ENCODE measurements at places on chromosomes 5 and 9.

DNA sequence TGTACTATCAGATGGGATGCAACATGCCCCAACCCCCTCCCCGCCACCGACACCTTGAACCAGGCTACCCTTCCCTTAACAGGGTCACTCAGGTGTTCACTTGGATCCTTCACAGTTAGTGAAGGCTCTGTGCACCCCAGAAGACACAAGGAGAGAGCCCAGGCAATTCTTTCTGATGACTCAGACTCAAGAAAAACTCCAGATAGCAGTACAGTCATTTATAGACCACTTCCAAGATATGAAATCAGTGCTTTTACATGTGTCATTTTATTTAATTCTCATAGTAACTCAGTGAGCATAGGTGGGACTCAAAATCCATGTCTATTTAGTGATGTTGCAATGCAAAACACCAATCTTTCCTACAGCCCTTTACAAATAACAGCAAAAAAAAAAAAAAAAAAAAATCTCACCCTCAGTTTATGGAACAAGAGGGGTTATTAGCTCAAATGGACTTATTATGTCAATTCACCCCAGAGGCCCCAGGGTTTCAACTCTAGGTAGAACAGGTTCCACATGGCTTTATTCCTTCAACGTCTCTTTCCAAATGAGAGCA is 71.9 kb downstream of the FOXD1 start:
- DNase-seq = no peak

DNA sequence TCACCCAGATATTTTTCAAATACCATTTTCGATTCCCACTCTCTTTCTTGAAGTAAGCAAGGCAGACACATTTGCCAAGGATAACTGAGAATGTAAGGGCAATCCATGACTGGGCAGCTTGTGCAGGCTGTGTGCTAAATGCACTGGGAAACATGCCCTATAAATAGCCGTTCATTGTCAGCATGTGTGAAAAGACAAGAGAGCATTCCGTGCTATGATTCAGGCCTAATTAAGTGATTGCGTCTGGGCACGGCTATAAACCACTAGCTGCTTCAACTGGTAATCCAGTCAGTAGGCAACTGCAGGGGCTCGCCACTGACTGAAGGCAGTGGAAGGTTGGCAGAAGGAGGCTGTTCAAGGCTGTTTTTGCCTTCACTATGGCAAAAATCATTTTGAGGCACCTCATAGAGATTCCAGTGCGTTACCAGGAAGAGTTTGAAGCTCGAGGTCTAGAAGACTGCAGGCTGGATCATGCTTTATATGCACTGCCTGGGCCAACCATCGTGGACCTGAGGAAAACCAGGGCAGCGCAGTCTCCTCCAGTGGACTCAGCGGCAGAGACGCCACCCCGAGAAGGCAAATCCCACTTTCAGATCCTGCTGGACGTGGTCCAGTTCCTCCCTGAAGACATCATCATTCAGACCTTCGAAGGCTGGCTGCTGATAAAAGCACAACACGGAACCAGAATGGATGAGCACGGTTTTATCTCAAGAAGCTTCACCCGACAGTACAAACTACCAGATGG is at the start of gene HSPB3:
HSPB3 (plus strand) TSS at position 287 of the 745 bp plus-strand sequence; CDS start at position 378, 91 bp downstream.
- no peak for DNase-seq

DNA sequence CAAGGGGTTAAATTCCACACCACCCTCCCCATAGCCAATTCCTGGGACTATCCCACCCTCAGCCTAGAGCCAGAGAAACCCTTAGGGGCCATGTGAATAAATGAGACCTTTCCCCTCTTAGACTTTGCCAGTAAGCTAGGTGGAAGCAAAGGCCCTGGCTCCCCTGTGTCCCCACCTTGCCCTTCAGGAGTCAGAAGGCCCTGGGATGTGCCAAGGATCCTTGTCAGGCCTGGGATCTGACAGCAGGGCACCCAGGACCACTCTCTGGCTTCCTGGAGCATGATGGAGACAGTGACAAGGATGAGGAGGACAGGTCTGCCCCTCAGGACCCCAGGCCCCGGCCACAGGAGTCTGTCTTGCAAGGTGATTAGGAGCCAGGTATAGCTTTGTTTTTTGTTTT is 125.0 kb upstream of the HAND1 start:
- no peak for DNase-seq

DNA sequence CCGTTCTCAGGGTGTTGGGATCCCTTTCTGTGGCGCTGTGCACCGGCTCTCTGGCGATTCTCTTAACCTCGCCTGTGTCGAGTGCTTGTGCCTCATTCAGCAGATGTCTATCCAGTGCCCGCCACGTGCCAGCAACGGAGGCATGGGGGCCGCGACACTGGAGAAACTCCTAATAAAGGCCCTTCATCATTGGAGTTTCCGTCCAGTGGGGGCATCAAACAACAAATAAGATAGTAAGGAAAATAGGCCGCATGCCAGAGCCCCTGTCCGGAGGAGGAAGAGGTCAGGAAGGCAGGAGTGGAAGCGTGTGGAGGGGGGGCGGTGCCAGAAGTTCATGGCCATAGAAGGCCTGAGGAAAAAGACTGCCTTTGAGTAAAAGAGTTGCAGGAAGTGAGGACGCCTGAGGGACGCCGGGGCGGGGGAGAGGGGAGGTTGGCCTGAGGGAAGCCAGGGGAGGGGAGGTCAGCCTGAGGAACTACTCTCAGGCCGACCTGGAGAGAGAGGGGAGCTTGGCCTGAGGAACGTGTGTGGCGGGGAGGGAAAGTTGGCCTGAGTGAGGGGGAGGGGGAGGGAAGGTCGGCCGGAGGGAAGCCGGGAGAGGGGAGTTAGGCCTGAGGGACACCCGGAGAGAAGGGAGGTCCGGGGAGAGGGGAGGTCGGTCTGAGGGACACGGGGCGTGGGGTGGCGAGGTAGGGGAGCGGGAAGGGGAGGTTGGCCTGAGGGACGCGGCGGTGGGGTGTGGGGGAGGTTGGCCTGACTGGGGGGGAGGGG is 82.2 kb downstream of the CACNA1B start:
- no peak for DNase-seq

DNA sequence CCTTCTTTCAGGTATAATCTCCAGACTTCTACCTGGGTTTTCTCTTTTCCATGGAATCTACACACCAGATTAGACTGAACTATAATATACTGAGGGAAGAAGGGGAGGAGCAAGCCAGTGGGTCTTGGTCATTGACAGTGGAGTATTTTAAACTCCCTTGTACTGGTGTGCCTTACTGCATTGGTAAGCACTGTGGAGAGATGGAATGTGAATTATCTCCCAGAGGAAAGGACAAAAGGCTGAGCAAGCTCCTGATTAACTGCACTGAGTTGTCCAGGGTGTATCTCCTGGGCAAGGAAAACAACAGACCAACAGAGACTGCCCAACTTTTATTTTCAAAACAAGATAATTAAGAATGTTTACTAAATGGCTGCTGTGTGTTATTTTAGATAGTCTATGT is 29.8 kb upstream of the SLCO6A1 start:
- no peak for DNase-seq

- DNase-seq = no peak
Measured at GRCh38 chr5:170497311-170498038, 6.3 kb upstream of the KCNIP1 start.

DNA sequence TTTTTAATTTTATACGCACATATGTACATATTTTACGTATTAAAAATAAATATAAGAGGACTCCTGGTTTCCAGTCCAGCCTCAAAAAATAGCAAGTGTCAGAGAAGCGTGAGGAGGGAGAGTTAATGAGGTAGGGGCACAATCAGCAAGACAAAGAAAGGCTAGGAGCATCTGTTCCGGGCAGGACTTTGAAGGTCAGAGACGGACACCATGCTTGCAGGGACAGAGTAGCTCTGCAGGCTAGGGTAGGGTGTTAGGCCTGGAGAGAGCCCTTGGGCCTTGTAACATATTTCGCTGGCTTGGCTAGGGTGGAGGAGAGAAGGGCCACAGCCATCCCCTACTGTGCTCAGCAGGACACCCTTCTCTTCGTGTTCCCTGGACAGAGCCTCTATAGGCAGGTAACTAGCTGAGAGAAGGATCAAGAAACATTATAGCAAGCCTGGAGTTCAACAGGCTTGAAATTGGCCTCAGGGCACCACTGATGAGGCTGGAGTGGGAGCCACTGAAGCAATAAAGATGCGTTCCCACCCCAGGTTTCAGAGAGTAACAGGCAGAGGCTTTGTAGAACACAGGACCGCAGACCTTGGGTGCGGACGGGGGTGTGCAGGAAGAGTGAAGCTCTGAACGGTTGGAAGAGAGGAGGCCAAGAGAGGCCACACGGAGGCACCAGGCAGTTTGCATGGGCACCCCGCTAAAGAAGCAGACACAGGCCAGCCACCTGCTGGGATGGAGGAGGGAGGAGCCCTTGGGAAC is 9.7 kb upstream of the IPPK start:
- DNase-seq = no peak

GRCh38 chr5:144468571-144468970 is 297.9 kb downstream of the KCTD16 start:
- no peak for DNase-seq

- DNase-seq = no peak
Measured at GRCh38 chr9:36623280-36623679, 50.6 kb downstream of the MELK start.

GRCh38 chr5:73716284-73716808 is 90.3 kb downstream of the ARHGEF28 start:
- DNase-seq = no peak

DNA sequence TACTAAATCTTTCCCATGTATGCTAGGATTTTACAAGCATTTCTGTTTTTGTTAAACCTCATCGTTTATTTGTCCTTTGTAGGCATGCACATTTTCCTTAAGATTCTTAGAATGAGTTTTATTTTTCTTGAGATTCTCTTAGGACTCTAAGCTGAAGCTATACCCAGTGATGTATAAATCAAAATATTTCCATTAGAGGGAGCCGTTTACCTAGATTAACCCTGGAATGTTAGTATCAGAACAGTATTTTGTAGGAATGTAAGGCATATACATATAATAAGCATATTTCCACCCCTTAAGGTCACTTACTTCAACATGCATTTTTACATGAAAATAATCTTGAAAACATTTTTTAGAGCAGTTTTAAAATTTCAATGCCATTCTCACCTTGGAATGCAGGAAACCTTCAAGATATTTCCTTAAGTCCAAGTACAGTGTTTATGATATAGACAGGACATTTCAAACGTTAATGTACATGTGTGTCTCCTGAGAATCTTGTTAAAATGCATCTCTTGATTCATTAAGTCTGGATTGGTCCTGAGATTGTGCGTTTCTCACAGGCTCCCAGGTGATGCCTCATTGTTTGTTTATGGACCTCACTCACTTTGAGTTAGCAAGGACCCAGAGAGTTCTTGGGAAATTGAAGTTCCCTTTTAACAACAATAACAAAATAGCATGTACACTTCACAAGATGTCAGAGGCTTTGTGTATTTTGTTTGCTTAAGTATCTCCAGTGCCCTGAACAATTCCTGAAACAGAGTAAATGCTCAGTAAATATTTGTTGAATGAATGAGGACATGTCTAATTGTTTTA is 34.9 kb upstream of the FCHO2 start:
- DNase-seq = no peak

DNA sequence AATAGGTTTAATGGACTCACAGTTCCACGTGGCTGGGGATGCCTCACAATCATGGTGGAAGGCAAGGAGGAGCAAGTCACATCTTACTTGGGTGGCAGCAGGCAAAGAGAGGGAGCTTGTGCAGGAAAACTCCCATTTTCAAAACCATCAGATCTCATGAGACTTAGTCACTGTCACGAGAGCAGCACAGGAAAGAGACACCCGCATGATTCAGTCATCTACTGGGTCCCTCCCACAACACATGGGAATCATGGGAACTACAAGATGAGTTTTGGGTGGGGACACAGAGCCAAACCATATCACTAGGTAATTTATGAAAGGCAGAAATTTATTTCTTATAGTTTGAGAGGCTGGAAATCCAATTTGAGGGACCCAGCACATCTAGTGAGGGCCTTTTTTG is 40.0 kb downstream of the MTREX start:
- DNase-seq = no peak

DNA sequence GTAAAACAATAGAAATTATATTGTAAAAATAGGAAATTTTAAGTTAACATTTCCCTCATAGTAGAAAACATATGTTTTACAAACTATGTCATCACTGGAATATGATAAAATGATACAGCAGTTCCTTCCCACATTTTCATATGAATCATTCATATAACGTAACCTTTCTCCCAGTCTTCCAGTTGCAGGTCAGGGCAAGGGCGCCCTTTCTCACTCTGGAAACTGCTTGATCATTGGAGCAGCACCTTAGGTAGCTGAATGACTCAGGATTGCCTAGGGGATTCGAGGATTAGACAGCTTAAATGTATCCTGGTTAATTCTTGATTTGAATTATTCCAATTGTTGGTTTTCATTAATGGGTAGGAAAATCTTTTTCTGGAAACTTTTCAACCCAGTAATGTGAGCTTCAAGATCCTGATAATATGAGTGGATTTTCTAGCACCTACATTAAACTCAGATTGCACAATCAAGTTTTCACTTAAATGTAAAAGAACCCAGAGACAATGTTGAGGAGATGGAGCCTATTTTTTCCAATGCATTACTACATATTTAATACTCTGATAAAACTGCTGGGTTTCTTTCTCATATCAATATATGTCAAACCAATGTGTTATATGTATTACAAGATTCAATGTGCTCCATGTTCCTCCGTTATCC is 32.6 kb upstream of the ANXA1 start:
- no peak for DNase-seq

DNA sequence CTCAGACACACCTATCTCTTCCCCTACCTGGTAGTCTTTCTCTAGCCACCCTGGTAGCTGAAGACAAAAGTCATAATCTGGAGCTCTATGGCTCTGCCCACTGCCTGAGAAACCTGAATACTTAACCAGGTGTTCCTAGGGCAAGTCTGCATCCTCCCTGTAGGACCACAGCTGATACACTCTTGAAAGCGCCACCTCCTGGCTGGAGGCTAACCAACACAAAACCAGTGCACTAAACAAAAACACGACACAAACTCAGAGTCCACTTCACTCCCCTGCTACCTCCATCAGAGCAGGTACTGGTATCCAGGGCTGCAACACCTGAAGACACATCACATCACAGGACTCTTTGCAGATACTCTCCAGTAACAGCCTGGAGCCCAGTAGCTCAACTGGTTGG is 84.6 kb upstream of the ANXA1 start:
- no peak for DNase-seq

- no peak for DNase-seq
Measured at GRCh38 chr5:12662545-12663314, 758.5 kb upstream of the CTNND2 start.

DNA sequence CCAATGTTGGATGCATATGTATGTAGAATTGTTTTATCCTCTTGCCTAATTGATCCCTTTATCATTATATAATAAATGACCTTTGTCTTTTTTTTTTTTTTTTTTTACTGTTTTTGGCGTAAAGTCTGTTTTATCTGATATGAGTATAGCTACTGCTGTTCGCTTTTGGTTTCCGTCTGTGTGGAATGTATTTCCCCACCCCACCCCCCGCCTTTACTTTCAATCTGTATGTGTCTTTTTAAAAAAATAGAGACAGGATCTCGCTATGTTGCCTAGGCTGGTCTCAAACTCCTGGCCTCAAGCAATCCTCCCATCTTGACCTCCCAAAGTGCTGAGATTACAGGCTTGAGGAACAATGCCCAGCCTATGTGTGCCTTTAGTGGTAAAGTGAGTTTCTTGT is 11.3 kb downstream of the AHRR start:
- no peak for DNase-seq

- no peak for DNase-seq
Measured at GRCh38 chr5:21802869-21803490, 1050.2 kb downstream of the CDH12 start.

- no peak for DNase-seq
Measured at GRCh38 chr9:22808876-22809275, 362.3 kb downstream of the DMRTA1 start.

GRCh38 chr5:56529666-56530430 is 285.5 kb upstream of the MAP3K1 start:
- no peak for DNase-seq

- DNase-seq = no peak
Measured at GRCh38 chr5:126883564-126884245, 106.8 kb downstream of the LMNB1 start.

Data from stimulated activated CD4-positive, alpha-beta T cell treated with anti-CD3 and anti-CD28 coated beads, Interleukin-2, amount 100 ng/mL, for 4 hours (primary cell).